ENCODE measurements at places on chromosomes 2 and 18. TPM values are rescaled to one million over a fixed set of nuclear protein-coding genes. Genes with fewer than 3 reads are reported as not detected.

The C2orf81 gene
- total RNA-seq = 1.3 TPM

The SATB2 gene
- total RNA-seq = 11.8 TPM

The LINC00305 gene
- not detected for total RNA-seq

The MROH2A gene
- total RNA-seq = 0.10 TPM

The DPYSL5 gene
- not detected for total RNA-seq

The ECEL1 gene
- total RNA-seq = not detected

The PLCL1 gene
- total RNA-seq = not detected

The ABCG5 gene
- total RNA-seq = not detected

The FAP gene
- 142 TPM for total RNA-seq

The PPP3R1 gene
- total RNA-seq = 25.6 TPM

The POTEC gene
- total RNA-seq = not detected

The CCBE1 gene
- 9.0 TPM for total RNA-seq

The RAB11FIP5 gene
- 15.1 TPM for total RNA-seq

The REG1B gene
- total RNA-seq = not detected

The SPP2 gene
- total RNA-seq = not detected

The CREG2 gene
- 0.59 TPM for total RNA-seq

The SNTG2 gene
- total RNA-seq = not detected

The COL4A3 gene
- total RNA-seq = 0.29 TPM

The SUPT7L gene
- total RNA-seq = 31.5 TPM

The ALLC gene
- not detected for total RNA-seq

The IGFBP2 gene
- total RNA-seq = 3.5 TPM

The UGT1A10 gene
- not detected for total RNA-seq

The SRSF7 gene
- total RNA-seq = 249 TPM

The SCG2 gene
- 79.7 TPM for total RNA-seq

The SGPP2 gene
- 0.10 TPM for total RNA-seq

The FEV gene
- total RNA-seq = not detected

The IL1F10 gene
- not detected for total RNA-seq

The WNT10A gene
- 0.72 TPM for total RNA-seq

The DIS3L2 gene
- 14.9 TPM for total RNA-seq

The CRYGC gene
- not detected for total RNA-seq

The ASB18 gene
- not detected for total RNA-seq

The RBKS gene
- 1.8 TPM for total RNA-seq

The APCDD1 gene
- total RNA-seq = 4.7 TPM

The GATA6 gene
- total RNA-seq = 3.3 TPM

The MARS2 gene
- 4.1 TPM for total RNA-seq

The CENPA gene
- total RNA-seq = 67.8 TPM

The SKOR2 gene
- not detected for total RNA-seq

The FAHD2B gene
- 6.8 TPM for total RNA-seq

The LIPG gene
- total RNA-seq = 2.2 TPM

The DSC2 gene
- total RNA-seq = not detected

The HRH4 gene
- total RNA-seq = not detected

The ANKRD29 gene
- 1.8 TPM for total RNA-seq

The LYPD6 gene
- 16.1 TPM for total RNA-seq

The CHAC2 gene
- total RNA-seq = 19.9 TPM

The LHCGR gene
- not detected for total RNA-seq

The DNAJC5G gene
- total RNA-seq = not detected
